ENCODE measurements at places on chromosomes 1 and 21.

- H3K4me3 ChIP-seq = no peak overlapping the region
- H3K27me3 ChIP-seq = no peaks in the 10 kb centered on the region
- DNase-seq = no peak
- H3K27ac ChIP-seq = no peak overlapping the region
- no peaks in the 10 kb centered on the region for H3K36me3 ChIP-seq
Observed at GRCh38 chr21:32135401-32136363, 143.2 kb downstream of the MIS18A start.

DNA sequence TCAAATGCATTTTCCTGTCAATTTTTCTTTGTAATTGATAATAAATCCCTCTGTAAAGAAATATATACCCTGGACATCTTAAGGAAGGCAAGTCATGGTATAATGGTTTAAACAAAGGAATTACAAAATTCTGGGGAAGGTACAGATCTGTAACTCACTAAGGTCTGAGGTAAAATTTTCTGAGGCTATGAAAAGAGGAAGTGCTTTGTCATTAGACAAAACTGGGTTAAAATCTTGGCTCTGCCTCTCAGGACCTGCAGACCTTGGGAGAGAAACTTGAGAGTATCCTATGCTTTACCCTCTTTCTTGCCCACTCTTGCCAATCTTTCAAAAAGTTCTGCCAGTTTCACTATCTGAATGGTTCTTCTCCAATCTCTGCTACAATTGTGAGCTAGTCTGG lies 26.8 kb upstream of the BEND5 start:
- H3K4me1 ChIP-seq = no peaks in the 10 kb centered on the region
- no peak overlapping the region for H3K4me3 ChIP-seq
- H3K27ac ChIP-seq = no peak overlapping the region
- H3K27me3 ChIP-seq = no peaks in the 10 kb centered on the region
- DNase-seq = no peak

DNA sequence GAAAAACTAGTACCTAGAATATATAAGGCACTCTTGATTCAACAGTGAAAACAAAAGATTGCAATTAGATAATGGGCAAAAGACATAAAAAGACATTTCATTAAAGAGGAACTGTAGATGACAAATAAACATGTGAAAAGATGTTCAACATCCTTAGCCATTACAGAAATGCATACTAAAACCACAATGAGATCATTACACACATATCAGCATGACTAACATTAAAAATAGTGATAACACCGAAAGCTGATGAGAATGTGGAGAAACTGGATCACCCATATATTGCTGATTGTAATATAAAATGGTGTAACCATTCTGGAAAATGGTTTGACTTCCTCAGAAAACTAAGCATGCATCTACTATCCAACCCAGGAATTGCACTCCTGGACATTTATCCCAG lies 340.3 kb downstream of the SEC16B start:
- no peaks in the 10 kb centered on the region for H3K4me1 ChIP-seq
- H3K27ac ChIP-seq = no peak overlapping the region
- no peaks in the 10 kb centered on the region for H3K27me3 ChIP-seq
- H3K36me3 ChIP-seq = no peaks in the 10 kb centered on the region
- no peak for DNase-seq
- H3K4me3 ChIP-seq = no peak overlapping the region

- H3K27me3 ChIP-seq = no peaks in the 10 kb centered on the region
- no peak overlapping the region for H3K4me3 ChIP-seq
- H3K4me1 ChIP-seq = no peaks in the 10 kb centered on the region
- H3K36me3 ChIP-seq = no peaks in the 10 kb centered on the region
Observed at GRCh38 chr21:34698270-34699015, 29.6 kb downstream of the CLIC6 start.

Measured in upper lobe of right lung (tissue), 1 donor.